ENCODE measurements at places on chromosomes 7 and 10. TPM values are rescaled to one million over a fixed set of nuclear protein-coding genes. Genes with fewer than 3 reads are reported as not detected.

Gene SFTPA1
- total RNA-seq: not detected

Gene CTNNA3
- total RNA-seq: 0.83 TPM

Gene GPR15LG
- not detected for total RNA-seq

Gene KLF14
- not detected for total RNA-seq

Gene PNLIPRP3
- not detected for total RNA-seq

- H3K36me3 ChIP-seq: no peaks in the 10 kb centered on the region
- no peaks in the 10 kb centered on the region for H3K4me1 ChIP-seq
- H3K4me3 ChIP-seq: no peak overlapping the region
- H3K27ac ChIP-seq: no peak overlapping the region
- DNase-seq: no peak
These were observed 6.7 kb downstream of the TLL2 start for GRCh38 chr10:96507044-96507443.

DNA sequence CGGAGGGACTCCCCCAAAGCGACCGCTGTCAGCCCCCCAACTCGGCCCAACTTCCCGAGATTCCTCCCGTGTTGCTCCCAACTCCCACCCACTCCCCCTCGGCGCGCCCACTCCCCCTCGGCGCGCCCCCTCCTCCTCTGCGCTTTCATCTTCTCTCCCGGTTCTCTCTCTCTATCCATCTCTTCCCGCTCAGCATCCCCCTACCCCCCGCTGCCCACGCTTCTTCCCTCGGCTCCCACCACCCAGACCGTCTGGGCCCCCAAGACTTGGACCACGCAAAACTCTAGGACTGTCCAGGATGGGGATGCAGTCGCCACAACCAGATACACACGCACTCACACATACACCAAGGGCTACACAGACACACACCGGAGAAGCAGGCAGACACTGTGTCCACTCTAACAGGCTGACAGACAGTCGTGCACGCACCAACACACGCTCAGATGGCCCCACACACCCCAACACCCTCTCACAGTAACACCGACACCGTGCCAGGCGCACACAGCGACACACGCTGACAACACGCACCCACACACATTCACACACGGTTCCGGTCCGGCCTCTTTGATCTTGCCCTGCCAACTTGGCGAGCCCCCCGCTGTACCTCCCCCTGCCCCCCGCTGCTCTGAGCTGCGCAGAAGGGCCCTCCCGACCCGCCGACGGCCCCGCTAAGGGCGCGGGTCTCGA, 1.1 kb downstream of the GRID1 start:
- no peaks in the 10 kb centered on the region for H3K36me3 ChIP-seq
- H3K27ac ChIP-seq: no peak overlapping the region
- H3K4me1 ChIP-seq: no peaks in the 10 kb centered on the region
- peaks cover 93% of the 10 kb centered on the region for H3K27me3 ChIP-seq

DNA sequence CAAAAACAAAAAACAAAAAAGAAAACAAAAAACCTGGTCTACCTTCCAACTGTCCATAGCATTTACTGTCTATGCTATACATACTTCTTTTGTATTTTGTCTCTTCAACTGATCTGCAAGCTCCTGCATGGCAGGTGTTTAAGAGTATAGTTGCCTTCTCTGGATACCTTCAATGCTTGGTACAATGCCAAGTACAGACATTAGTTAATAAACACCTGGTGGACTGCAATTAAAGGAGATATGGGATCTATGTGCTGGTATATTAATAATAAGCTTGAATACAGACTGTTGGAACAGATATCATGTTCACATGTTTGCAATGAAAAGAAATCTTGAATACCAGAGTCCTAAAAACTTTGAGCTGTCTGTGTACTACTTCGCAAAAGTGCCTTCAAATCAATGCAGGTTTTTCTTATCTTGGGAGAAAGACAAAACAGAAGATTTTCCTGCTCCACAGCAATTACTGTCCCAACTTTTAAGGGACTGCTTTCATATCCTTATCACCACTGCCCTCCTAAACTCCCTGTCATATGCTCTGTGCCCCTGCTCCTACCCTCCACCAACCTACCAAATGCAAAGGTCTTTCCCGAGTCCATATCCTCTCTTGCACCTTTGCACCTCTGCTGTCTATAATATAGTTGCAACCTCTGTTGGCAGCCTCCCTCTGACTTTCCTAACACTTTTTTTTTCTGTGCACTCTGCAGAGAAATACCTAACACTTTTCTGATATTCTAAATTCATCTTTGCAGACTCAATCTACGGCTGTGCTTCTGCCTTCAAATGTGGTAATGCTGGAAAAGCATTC, 85.1 kb downstream of the DNMBP start:
- no peak for DNase-seq
- no peak overlapping the region for H3K4me3 ChIP-seq

DNA sequence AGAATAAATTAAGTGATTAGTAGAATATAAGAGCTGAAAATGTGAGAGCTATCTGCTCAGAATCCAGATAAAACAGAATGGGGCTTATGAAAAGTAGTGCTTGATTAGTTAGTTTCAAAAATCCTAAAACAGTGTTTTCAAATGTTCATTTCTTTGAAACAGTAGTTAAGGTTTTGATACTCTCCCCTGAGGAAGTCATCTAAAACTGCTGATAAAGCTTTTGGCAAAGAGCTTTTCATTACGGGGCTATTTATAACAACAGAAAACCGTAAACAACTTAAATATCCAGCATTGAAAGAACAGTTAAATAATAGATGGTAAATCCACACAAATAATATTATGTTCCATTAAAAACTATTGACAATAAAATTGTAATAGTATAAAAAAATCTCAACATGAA, 77.5 kb downstream of the NPSR1 start:
- H3K4me1 ChIP-seq: no peaks in the 10 kb centered on the region
- no peak overlapping the region for H3K27ac ChIP-seq
- DNase-seq: no peak
- H3K36me3 ChIP-seq: no peaks in the 10 kb centered on the region
- no peaks in the 10 kb centered on the region for H3K27me3 ChIP-seq

- no peaks in the 10 kb centered on the region for H3K36me3 ChIP-seq
- no peak overlapping the region for H3K27ac ChIP-seq
- peak; percentile 52 for DNase-seq
- peaks cover 2% of the 10 kb centered on the region for H3K27me3 ChIP-seq
These were observed 21.4 kb downstream of the CREB5 start for GRCh38 chr7:28433699-28434219.

DNA sequence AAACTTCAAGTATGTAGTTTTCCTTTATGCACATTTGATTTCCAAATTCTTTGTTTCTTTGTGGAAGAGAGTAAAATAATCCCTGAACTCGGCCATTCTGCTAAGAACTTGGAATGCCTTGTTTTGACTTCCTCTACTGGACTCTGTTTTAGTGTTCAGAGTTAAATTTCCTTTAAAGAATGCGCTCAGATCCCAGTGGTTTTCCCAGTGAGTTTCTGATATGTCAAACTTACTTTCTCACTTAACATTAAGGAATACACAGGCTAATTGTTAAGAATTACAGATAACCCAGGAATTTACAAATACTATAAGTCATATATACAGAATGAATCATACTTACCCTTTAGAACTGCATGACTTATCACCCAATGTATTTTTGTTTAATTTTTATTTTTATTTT, 1067.6 kb upstream of the CELF2 start:
- H3K36me3 ChIP-seq: no peaks in the 10 kb centered on the region
- H3K27ac ChIP-seq: no peak overlapping the region
- no peaks in the 10 kb centered on the region for H3K27me3 ChIP-seq

- no peak overlapping the region for H3K4me3 ChIP-seq
- H3K36me3 ChIP-seq: no peaks in the 10 kb centered on the region
- H3K27me3 ChIP-seq: peaks cover 3% of the 10 kb centered on the region
- H3K4me1 ChIP-seq: peaks cover 6% of the 10 kb centered on the region
- DNase-seq: no peak
These were observed 318.9 kb downstream of the KCNMA1 start for GRCh38 chr10:77318739-77319138.

DNA sequence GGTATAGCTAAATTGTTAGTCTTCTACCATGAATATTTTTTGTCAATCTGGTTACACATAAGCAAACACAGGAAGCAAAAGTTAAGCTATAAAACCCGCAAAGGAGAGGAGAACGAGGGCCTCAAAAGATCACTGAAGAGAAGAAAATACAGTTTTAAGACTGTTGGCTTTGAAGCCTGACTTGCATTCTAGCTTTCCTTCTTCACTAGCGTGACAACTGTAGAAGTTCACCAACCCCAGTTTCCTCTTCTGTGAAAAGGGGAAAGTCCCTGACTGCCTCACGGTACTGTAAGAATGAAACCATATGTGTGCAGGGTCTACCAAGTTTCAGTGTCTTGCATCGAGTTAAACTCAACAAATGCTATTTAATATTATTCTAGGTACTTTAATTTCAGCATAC, 7.5 kb upstream of the LRRN3 start:
- no peaks in the 10 kb centered on the region for H3K27me3 ChIP-seq
- no peak overlapping the region for H3K4me3 ChIP-seq
- no peak overlapping the region for H3K27ac ChIP-seq
- peaks cover 2% of the 10 kb centered on the region for H3K4me1 ChIP-seq
- DNase-seq: peak; percentile 78
